Large intestine (tissue), 12 donors: ENCODE measurements at places on chromosomes 4 and X. TPM values are rescaled to one million over a fixed set of nuclear protein-coding genes. Genes with fewer than 3 reads are reported as not detected.

DNA sequence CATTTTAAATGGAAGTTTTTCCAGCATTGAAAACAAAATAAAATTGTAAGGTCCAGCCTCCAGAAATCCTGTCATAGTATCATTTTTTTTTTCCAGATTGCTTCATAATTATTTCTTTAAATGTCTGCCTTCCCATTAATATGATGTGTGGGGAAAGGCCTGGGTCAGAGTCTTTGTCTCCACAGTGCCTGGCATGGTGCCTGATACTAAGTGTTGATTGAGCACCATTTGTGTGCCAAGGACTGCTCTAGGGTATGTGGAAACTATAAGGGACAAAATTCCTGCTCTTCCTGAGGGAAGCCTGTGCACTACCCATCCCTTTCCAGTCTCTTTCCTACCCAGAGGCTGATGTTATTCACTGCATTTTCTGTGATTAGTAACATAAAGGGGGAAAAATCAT lies 53.1 kb upstream of the BEND4 start:
- DNase-seq, result no peak
- no peak overlapping the region for H3K4me3 ChIP-seq
- no peaks in the 10 kb centered on the region for H3K36me3 ChIP-seq
- H3K27ac ChIP-seq, result no peak overlapping the region
- no peaks in the 10 kb centered on the region for H3K4me1 ChIP-seq
- no peaks in the 10 kb centered on the region for H3K27me3 ChIP-seq

- H3K27me3 ChIP-seq, result no peaks in the 10 kb centered on the region
- H3K4me1 ChIP-seq, result peaks cover 7% of the 10 kb centered on the region
- no peak for DNase-seq
- no peaks in the 10 kb centered on the region for H3K36me3 ChIP-seq
- H3K27ac ChIP-seq, result no peak overlapping the region
These were observed 32.5 kb downstream of the SORBS2 start for GRCh38 chr4:185779517-185779916.

GRCh38 chr4:110268352-110268751 lies 69.9 kb upstream of the ELOVL6 start:
- H3K27ac ChIP-seq, result no peak overlapping the region
- H3K4me3 ChIP-seq, result no peak overlapping the region
- H3K27me3 ChIP-seq, result no peaks in the 10 kb centered on the region
- H3K4me1 ChIP-seq, result no peaks in the 10 kb centered on the region
- no peaks in the 10 kb centered on the region for H3K36me3 ChIP-seq

Gene CRMP1
- 31.5 TPM for polyA plus RNA-seq

DNA sequence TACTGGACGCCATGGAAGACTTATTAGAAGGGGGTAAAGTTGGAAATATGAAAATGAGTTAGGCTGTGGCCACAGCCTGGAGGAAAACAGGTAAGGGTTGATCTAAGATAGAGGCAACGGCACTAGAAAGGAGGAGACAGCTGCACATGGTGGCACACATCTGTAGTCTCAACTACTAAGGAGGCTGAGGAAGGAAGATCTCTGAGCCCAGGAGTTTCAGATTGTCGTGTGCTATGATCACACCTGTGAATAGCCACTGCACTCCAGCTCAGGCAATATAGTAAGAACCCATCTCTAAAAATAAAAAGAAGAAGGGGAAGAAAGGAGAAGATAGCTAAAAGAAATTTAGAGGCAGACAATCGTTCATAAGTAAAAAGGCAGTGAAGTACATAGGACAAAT lies 87.8 kb upstream of the SORBS2 start:
- H3K27ac ChIP-seq, result no peak overlapping the region
- no peak for DNase-seq
- no peaks in the 10 kb centered on the region for H3K27me3 ChIP-seq
- H3K4me3 ChIP-seq, result no peak overlapping the region

Gene SPOCK3
- polyA plus RNA-seq, result 22.4 TPM

DNA sequence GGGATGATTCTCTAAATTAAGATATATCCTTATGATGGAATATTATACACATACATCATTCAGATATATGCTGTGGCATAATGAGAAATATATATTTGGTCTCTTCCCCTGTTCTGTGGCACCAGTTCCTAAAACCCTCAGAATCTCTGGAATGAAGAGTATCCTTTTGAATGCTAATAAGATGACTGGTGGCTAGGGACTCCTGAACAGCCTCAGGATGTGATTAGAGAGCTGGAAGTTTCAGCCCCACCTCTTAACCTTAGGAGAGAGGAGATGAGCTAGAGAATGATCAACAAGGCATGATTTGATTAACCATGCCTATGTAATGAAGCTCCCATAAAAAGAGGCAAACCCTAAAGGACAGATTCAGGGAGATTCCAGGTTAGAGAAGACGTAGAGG lies 632.0 kb downstream of the IQCM start:
- H3K27ac ChIP-seq, result no peak overlapping the region
- H3K4me3 ChIP-seq, result no peak overlapping the region
- no peaks in the 10 kb centered on the region for H3K27me3 ChIP-seq
- DNase-seq, result no peak

- peak overlapping the region; percentile 90 for H3K27ac ChIP-seq
- DNase-seq, result peak; percentile 54
- peak overlapping the region; percentile 32 for H3K4me3 ChIP-seq
- H3K36me3 ChIP-seq, result no peaks in the 10 kb centered on the region
- no peaks in the 10 kb centered on the region for H3K27me3 ChIP-seq
These were observed 51.9 kb downstream of the RBM47 start for GRCh38 chr4:40577588-40578253.

- no peaks in the 10 kb centered on the region for H3K27me3 ChIP-seq
- no peaks in the 10 kb centered on the region for H3K4me1 ChIP-seq
- H3K36me3 ChIP-seq, result no peaks in the 10 kb centered on the region
- H3K27ac ChIP-seq, result no peak overlapping the region
- DNase-seq, result no peak
These were observed 35.2 kb downstream of the STAP1 start for GRCh38 chr4:67593741-67594175.

DNA sequence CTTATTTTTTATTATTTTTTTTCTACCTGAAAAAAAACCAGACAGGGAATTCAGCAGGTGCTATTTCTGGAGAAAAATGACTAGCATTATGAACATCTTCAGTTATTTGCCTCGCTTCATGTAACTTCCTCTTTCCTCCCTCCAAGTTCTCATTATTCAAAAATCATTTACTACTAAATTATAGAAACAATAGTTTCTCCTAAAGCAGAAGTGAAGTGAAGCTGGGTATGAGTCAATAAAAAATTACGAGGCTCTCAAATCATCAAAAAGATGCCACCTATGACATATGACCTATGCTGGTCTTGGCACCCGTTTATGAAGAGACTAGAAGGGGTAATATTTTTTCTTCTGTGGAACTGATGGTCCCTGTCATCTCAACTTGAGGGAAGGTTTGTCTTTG lies 145.0 kb upstream of the AADAT start:
- H3K27me3 ChIP-seq, result no peaks in the 10 kb centered on the region
- H3K27ac ChIP-seq, result no peak overlapping the region
- no peak overlapping the region for H3K4me3 ChIP-seq

- no peaks in the 10 kb centered on the region for H3K27me3 ChIP-seq
- peak overlapping the region; percentile 73 for H3K27ac ChIP-seq
- H3K4me1 ChIP-seq, result no peaks in the 10 kb centered on the region
These were observed 1.1 kb downstream of the PJA1 start for GRCh38 chrX:69163936-69164741.

DNA sequence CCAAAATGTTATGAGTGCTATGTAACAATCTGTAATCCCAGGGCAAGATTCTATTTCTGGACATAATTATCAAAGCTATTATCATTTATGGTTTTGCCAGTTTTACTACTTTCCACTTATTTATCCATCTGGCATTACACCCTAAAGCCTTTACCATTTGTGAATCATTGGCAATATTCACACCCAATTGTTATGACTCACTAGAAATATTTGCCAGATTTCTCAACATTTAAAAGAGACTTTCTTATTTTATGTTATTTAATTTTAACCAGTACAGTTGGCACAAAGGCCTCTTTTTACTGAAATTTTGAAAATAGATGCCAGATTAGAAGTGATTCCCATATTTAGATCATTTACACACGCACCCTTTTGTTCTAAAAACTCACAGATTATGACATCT lies 242.7 kb upstream of the WDFY3 start:
- H3K27ac ChIP-seq, result no peak overlapping the region
- H3K36me3 ChIP-seq, result no peaks in the 10 kb centered on the region
- H3K4me1 ChIP-seq, result no peaks in the 10 kb centered on the region
- H3K27me3 ChIP-seq, result no peaks in the 10 kb centered on the region
- no peak for DNase-seq

Gene VGLL1
- polyA plus RNA-seq, result not detected

GRCh38 chr4:158170691-158171561 lies 1.9 kb downstream of the GASK1B start:
- H3K27ac ChIP-seq, result peak overlapping the region; percentile 82
- no peaks in the 10 kb centered on the region for H3K36me3 ChIP-seq
- peaks cover 20% of the 10 kb centered on the region for H3K4me1 ChIP-seq
- no peaks in the 10 kb centered on the region for H3K27me3 ChIP-seq
- DNase-seq, result peak; percentile 88

GRCh38 chr4:186840771-186841301 lies 117.2 kb upstream of the FAT1 start:
- no peak overlapping the region for H3K27ac ChIP-seq
- DNase-seq, result no peak
- no peaks in the 10 kb centered on the region for H3K36me3 ChIP-seq
- H3K4me3 ChIP-seq, result no peak overlapping the region
- no peaks in the 10 kb centered on the region for H3K27me3 ChIP-seq

Gene GPC3
- polyA plus RNA-seq, result 75.8 TPM

GRCh38 chrX:960821-961220 lies 251.6 kb downstream of the CRLF2 start:
- no peaks in the 10 kb centered on the region for H3K36me3 ChIP-seq
- no peaks in the 10 kb centered on the region for H3K4me1 ChIP-seq
- no peak overlapping the region for H3K4me3 ChIP-seq
- no peak for DNase-seq
- no peaks in the 10 kb centered on the region for H3K27me3 ChIP-seq

GRCh38 chr4:5963611-5964010 lies 54.6 kb downstream of the C4orf50 start:
- H3K4me1 ChIP-seq, result no peaks in the 10 kb centered on the region
- H3K36me3 ChIP-seq, result no peaks in the 10 kb centered on the region
- DNase-seq, result no peak
- H3K4me3 ChIP-seq, result no peak overlapping the region
- H3K27me3 ChIP-seq, result no peaks in the 10 kb centered on the region

DNA sequence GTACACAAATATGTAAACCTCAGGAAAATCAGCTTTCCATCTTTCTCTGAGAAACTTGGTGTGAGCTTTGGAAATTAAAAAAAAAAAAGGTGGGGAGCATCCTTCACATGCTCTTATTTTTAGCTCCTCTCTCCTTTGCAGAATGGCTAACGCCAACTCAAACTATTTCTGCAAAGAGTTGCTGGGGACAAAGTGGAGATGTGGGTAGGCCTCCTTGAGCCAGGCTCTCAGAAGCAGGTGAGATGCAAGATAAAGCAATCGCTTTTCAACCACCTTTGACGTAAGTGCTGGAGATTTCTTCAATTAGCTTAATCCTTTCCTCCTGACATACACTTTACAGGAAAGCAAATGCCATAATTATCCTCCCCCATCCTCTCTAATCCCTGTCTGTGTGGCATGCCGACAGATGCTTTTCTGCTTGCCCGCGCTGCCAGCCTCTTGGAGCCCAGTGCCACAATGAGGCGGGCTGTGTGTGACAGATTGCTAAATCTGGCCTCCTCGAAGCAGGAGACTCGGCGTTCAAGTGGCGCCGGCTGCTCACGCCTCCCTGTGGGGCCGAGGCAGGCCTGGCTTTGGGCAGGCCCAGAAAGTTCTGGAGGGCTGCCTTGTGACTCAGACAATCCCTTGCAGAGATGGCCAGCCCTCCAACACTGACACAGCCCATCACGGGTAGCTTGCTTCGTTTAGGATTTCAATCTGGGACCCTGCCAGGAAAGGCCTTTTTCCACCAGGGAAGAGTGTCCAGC lies 64.9 kb upstream of the SOD3 start:
- no peaks in the 10 kb centered on the region for H3K36me3 ChIP-seq
- no peak for DNase-seq
- H3K27me3 ChIP-seq, result peaks cover 6% of the 10 kb centered on the region
- no peak overlapping the region for H3K27ac ChIP-seq

- no peaks in the 10 kb centered on the region for H3K4me1 ChIP-seq
- no peak overlapping the region for H3K27ac ChIP-seq
- no peak for DNase-seq
These were observed 20.4 kb downstream of the FAM184B start for GRCh38 chr4:17761062-17761461.

Gene BTK
- polyA plus RNA-seq, result 4.3 TPM

Gene DKK2
- polyA plus RNA-seq, result 1.6 TPM

DNA sequence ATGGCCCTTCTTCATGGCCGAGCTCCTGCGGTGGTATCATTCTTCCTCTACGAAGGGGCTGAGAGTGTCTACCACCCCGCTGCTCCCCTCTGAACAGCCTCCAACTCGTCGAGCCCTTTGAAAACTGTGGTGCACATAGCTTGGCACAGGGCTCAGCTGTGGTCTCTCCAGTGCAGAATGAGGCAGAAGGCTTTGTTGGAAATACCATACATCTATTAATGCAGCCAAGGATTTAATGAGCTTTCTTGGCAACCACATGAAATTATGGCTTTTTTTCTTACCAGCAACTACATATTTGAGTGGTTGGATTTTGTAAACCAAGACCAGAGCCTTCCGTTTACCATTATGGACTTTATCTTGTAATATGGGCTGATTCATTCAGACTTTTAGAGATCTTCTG lies 61.7 kb upstream of the CBR4 start:
- no peak overlapping the region for H3K27ac ChIP-seq
- H3K36me3 ChIP-seq, result no peaks in the 10 kb centered on the region
- no peaks in the 10 kb centered on the region for H3K27me3 ChIP-seq
- no peak overlapping the region for H3K4me3 ChIP-seq

Gene CXCL3
- polyA plus RNA-seq, result 1.4 TPM

Gene C1QTNF7
- 3.1 TPM for polyA plus RNA-seq

DNA sequence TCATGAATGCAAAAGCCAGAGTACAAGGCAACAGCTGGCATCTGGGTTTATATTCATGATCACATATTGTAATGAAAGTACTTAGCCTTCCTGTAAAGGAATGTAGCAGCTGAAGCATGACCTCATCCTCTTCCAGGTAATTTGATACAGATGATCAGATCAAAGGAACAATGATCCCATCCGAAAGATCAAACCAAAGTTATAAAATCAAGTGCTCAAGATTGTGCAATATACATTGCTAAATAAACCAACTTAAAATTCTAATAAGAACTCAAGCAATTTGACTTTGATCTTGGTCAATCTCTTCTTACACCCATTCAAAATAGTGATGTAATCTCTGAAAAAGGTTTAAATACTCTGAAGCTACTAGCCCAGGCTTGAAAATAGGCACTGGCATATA lies 113.1 kb upstream of the INPP4B start:
- H3K4me3 ChIP-seq, result no peak overlapping the region
- peak; percentile 27 for DNase-seq
- no peak overlapping the region for H3K27ac ChIP-seq
- H3K36me3 ChIP-seq, result no peaks in the 10 kb centered on the region
- no peaks in the 10 kb centered on the region for H3K27me3 ChIP-seq

DNA sequence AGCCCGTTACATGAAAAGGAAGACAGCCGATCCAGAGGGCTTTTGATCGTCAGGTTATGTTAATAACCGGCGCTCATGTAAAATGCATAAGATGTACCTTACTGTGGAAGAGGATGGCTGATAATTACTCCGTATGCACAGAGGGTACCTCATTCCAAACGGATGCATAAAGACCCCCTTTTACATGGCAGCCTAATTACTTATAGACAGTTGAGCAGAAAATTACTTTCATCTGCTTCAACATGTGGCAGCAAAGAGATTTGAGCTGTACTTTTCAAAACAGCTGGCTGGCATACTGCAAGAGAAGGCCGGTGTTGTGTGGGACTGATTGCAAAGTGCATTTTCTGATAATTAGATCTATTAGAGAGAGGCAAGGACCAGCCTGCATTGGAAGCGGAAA lies 103.4 kb downstream of the SHOX start:
- no peaks in the 10 kb centered on the region for H3K4me1 ChIP-seq
- H3K4me3 ChIP-seq, result no peak overlapping the region
- no peak overlapping the region for H3K27ac ChIP-seq
- no peaks in the 10 kb centered on the region for H3K27me3 ChIP-seq

Gene GUCY1A1
- 25.3 TPM for polyA plus RNA-seq

Gene PHF8
- 20.5 TPM for polyA plus RNA-seq
